Stimulated activated CD4-positive, alpha-beta T cell treated with anti-CD3 and anti-CD28 coated beads, Interleukin-4, amount 100 ng/mL, for 4 hours (primary cell): ENCODE measurements at places on chromosomes 7 and 10.

DNA sequence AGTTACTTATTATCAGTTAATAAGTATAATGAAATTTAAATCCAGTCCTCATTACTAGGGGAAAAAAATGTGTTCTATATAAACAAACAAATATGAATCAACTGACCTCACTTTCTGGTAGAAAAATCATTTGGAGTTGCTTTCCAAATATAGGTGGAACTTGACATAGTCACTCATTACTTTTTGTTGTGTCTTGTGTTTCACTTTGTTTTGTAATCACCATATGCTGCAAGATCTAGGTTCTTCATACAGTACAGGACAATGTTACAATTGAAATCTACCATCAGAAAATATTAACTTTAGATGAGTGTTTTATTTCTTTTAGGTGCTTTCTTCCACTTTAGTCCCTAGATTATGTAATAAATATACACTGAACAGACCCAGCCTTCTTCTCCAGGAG, 16.9 kb downstream of the TFEC start:
- DNase-seq, result no peak

DNA sequence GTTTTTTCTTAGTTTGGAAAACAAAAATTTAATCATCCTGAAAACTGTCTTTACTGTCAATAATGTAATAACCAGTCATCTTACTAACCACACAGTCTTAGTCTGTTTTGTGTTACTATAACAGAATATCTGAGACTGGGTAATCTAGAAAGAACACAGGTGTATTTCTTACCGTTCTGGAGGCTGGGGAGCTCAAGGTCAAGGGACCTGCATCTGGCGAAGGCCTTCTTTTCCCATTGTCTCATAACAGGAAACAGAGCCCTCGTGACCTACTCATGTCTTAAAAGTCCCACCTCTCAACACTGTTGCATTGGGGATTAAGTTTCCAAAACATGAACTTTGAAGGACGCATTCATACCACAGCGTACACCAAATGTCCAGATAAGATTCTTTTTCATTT, 932.3 kb downstream of the CNTNAP2 start:
- DNase-seq, result no peak

DNA sequence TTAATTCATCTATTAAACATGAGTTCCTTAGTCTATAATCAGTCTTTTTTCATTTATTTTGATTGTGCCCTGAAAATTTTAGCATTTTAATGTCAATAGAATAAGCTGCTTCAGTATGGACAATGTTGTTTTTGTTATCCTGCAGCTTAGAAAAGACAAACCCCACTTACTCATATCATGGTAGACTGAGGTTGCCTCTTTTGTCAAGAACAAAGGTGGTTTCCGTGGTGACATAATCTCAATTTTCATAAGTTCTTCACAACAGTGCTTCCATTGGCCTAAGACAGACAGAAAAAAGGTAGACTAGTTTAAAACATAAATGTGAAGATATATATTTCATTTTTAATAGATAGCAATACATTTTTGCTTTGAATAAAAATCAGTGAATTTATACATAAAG, 69.1 kb downstream of the RTKN2 start:
- no peak for DNase-seq

- no peak for DNase-seq
These were observed 51.3 kb downstream of the PCLO start for GRCh38 chr7:83111391-83111790.

- no peak for DNase-seq
These were observed 14.0 kb downstream of the SLC16A9 start for GRCh38 chr10:59695637-59696036.

GRCh38 chr7:155208681-155209477, 88.8 kb upstream of the INSIG1 start:
- no peak for DNase-seq
